ENCODE measurements at places on chromosomes 7 and 10. TPM values are rescaled to one million over a fixed set of nuclear protein-coding genes. Genes with fewer than 3 reads are reported as not detected.

The TAS2R16 gene
- polyA plus RNA-seq, result not detected

The CYP2C19 gene
- not detected for polyA plus RNA-seq

The ADIRF gene
- 897 TPM for polyA plus RNA-seq

GRCh38 chr7:55475855-55476803 lies 96.2 kb downstream of the VOPP1 start:
- no peak overlapping the region for H3K4me3 ChIP-seq
- H3K36me3 ChIP-seq, result no peaks in the 10 kb centered on the region
- DNase-seq, result no peak

GRCh38 chr10:114665406-114665805 lies 7.3 kb upstream of the ABLIM1 start:
- H3K27me3 ChIP-seq, result no peaks in the 10 kb centered on the region
- H3K4me1 ChIP-seq, result no peaks in the 10 kb centered on the region
- no peak overlapping the region for H3K4me3 ChIP-seq
- DNase-seq, result no peak

GRCh38 chr10:119395280-119396007 lies 147.1 kb downstream of the RGS10 start:
- no peaks in the 10 kb centered on the region for H3K27me3 ChIP-seq
- H3K36me3 ChIP-seq, result no peaks in the 10 kb centered on the region
- DNase-seq, result no peak

The FEZF1 gene
- polyA plus RNA-seq, result not detected

The TMEM270 gene
- not detected for polyA plus RNA-seq

GRCh38 chr10:18540195-18540594 lies 111.2 kb downstream of the NSUN6 start:
- no peak for DNase-seq
- H3K27me3 ChIP-seq, result no peaks in the 10 kb centered on the region
- H3K4me1 ChIP-seq, result no peaks in the 10 kb centered on the region
- no peak overlapping the region for H3K27ac ChIP-seq

DNA sequence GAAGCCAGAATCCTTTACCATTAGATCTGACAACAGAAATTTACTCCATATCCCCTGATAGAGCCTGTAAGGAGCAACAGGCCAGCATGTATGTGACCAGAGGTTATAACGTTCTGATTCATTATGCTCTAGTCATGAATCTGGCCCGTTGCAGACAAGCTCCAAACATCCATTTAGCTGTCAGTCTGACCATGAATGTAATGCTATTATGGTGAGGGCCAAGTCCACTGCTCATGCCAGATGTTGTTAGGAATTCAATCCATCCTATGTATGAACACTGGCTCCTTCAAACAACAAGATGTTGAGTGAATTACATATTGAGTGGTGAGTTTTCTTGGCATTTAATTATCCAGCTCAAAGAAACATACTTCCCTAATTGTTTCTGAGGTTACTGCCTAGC lies 610.1 kb upstream of the ANKRD30A start:
- no peaks in the 10 kb centered on the region for H3K27me3 ChIP-seq
- no peak overlapping the region for H3K4me3 ChIP-seq
- H3K4me1 ChIP-seq, result no peaks in the 10 kb centered on the region
- DNase-seq, result no peak

The ELMO1 gene
- 6.0 TPM for polyA plus RNA-seq

The FBXO24 gene
- 0.95 TPM for polyA plus RNA-seq
